ENCODE measurements at places on chromosomes 3 and 15.

DNA sequence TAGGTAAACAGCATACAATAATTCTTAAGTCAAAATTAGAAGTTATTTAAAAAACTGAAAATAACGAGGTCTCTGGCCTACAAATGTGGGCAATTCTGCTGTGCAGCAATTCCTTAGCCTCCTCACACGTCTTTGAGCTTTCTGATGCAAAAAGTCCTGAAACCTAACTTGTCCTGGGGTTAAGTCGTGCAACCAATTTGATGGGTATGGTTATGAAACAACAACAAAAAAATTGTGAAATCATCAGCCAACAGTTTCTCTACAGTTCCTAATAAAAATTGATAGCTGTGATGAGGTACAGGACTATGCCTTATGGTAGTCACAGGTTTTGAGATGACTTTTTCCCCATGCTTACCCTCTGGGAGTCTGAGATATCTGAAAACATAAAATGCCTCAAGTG is 6.5 kb upstream of the GLB1 start:
- no peak for DNase-seq

DNA sequence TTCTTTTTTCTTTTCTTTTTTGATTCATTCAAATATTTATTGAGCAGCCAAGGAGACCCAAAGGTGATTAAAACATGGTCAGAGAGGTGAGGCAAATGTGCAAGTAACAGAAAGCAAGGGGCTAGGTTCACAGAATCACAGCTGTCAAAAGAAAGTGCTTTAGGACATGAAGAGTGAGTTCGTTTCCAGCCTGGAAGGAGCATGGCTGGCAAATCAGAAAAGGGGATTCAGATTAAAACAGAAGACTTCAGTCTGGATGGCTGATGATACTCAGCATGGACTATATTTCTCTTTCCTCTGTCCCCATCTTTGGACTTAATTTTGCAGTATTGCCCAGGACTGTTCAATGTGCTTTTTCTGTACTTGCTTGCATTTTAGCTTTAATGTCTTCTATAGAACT is 151.2 kb downstream of the NR1D2 start:
- no peak for DNase-seq

DNA sequence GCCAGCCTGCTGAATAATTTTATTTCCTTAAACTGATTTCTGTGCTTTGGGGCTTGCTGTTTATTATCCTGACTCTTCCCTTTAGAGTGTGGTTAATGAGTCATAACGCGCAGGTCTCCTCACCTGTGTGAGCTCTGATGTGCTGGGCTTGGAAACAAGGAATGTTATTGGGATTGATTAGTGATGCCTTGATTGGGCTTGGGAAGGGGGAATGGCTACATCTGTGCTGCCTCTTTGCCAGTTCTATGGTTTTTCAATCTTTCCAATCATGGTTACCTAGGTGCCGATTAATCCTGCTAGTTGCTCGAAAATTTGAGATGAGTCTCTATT is 161.0 kb downstream of the THSD4 start:
- no peak for DNase-seq

- DNase-seq = no peak
These were observed 483 bp downstream of the EHD4 start for GRCh38 chr15:41971895-41972252.

GRCh38 chr3:102177075-102177755 is 257.6 kb upstream of the ZPLD1 start:
- DNase-seq = no peak

DNA sequence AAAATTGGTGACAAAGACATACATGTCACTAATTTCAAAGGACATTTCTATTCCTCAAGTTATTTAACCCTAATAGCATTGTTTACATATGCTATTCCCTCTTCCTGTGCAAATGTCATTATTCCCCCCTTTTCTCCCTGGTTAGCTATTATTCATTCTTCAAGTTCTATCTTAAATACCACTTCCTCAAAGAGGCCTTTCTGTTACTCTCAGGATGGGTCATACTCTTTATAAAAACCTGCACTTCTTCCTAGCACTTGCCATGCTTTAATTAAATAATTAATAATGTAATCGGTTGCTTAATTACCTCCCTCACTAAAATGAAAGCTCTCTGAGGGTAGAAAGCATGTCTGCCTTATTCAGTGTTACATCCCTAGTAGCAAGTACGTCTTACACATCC is 88.5 kb downstream of the XRN1 start:
- DNase-seq = no peak

DNA sequence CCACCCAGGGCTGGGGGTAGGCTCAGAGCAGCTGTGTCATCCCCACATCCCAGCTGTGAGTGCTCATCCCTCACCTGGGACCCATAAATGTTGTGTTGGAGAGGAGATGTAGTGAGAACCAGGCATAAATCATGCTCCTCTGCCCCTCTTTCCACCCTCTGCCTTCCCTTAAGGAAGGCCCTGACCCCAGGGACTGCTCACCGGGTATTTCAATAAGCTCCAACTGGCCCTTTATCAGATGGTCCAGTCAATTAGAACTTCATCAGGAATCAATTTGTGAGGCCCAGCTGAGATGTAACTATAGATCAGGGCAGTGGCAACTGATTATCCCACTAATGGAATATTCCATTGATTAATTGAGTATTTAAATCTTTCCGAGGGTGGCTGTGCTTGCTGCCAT is 50.8 kb upstream of the NTRK3 start:
- DNase-seq = no peak

DNA sequence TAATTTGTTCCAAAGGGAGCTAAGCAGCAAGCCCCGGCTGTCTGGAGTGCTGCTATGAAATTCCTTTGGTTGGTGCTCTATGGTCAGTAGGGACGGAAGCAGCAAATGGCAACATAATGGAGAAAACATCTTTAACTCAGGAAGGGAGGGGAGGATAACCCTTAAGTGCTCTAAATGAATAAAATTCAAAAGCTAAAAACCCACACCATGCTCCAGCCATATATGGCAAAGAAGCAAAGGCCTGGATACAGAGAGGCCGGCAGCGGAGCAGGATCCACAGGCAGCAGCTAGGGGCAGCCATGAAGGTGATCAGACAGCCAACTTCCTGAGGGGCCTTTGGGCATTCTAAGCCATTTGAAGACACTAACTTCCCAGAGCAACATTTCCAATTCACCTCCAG is 38.9 kb downstream of the IL17RD start:
- no peak for DNase-seq

- no peak for DNase-seq
These were observed at the start of gene SLC51B for GRCh38 chr15:65044724-65045481. Gene SLC51B (plus strand): TSS chr15:65045387. CDS start chr15:65050005, 4,618 bp downstream.

GRCh38 chr3:45026957-45027356 is 854 bp downstream of the CLEC3B start:
- no peak for DNase-seq

DNA sequence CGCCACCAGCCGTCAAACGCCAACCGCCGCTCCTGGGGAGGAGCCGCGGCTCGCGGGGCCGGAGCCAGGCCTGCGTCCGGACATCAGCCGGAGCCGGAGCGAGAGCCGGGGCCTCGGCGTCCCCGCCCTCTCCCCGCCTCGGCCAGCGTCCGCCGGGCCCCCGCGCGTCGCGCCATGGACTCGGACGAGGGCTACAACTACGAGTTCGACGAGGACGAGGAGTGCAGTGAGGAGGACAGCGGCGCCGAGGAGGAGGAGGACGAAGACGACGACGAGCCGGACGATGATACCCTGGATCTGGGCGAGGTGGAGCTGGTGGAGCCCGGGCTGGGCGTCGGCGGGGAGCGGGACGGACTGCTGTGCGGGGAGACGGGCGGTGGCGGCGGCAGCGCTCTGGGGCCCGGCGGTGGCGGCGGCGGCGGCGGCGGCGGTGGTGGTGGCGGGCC is 359 bp downstream of the ARIH1 start:
- peak; percentile 46 for DNase-seq

- no peak for DNase-seq
These were observed 192.5 kb downstream of the GOLGA6L6 start for GRCh38 chr15:20348900-20349773.

Data from nucleus accumbens (tissue), 56 donors.